ENCODE measurements at places on chromosomes 6 and 20.

DNA sequence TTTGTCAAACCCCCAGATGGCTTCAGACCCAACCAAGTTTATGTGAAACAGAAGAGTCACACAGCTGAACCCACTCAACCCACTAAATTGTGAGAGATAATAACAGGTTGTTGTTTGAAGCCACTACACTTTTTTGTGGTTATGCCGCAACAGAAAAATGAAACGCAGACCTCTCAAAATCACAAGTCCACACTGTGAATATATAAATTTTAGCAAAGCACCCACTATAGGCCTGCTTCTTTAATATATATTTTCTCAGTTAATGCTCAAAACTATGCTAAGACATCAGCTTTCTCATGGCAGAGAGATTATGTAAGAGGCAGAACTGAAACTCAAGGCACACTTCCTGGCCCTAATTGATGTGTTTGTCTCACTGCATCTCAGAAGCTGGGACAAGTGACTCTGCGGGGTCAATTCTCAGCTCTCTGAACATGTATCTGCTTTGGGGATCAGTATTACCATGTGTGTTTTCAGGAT is 27.7 kb downstream of the MAP3K5 start:
- DNase-seq, result no peak

DNA sequence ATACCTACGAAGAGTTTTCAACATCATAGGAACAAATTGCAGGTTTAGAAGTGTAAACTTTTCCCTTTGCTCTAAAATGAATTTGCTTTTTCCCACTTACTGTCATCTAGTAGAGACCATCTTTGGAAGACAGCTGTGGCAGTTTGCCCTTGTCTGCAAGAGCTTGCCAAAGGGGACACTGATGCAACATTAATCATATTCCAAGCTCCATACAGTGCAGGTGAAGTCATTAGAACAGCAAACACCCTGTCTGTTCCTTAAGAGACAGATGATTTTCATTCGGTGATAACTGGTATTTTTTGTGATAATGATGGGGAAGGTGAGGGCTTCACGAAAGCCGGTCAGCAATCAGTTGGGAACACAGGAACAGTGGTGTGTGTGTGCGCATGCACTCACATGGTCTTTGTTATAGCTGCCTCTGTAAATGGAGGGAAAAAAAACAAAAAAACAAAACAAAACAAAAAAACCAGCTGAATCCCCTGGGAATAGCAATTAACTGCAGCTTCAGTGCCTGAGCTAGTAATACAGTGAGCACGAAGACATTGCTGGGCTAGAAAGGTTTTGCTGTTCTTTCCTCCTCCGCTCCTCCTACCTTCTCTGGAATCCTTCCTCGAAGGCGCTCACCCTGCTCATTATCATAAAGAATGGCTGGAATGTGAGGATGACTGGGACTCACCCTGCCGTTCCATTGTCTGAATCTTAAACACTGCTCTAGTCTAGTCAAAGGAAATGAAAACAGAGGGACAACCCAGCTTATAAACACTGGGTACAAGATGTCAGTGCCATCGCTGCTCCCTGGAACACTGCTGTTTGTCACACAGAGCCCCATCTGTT is 35.2 kb upstream of the KIF13A start:
- no peak for DNase-seq

GRCh38 chr6:129009851-129010250 is 126.9 kb downstream of the LAMA2 start:
- DNase-seq, result no peak

DNA sequence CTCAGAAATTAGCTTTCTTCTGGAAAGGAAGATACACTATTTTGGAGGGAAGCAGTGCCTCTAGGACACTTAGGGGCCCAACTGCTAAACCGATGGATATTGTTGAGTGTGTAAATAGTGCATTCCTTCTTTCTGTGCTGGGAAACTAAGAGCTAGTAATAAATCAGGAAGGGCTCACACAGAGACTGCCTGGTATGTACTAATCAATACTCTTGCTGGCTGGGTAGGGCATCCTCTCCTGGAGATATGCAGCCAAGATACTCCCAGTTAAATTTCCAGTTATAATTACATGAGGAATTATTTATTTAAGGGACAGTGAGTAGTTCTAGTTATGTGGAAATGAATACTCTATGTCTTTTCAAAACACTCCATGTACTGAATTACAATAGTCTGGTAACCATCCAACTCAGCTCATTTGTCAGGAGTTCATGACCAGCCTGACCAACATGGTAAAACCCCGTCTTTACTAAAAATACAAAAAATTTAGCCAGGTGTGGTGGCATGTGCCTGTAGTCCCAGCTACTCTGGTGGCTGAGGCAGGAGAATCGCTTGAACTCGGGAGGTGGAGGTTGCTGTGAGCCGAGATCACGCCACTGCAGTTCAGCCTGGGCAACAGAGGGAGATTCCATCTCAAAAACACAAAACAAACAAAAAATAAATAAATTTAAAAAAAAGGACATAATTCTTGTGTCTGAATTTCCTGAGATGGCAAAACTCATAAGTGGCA is 100.0 kb downstream of the OR2B2 start:
- DNase-seq, result no peak

DNA sequence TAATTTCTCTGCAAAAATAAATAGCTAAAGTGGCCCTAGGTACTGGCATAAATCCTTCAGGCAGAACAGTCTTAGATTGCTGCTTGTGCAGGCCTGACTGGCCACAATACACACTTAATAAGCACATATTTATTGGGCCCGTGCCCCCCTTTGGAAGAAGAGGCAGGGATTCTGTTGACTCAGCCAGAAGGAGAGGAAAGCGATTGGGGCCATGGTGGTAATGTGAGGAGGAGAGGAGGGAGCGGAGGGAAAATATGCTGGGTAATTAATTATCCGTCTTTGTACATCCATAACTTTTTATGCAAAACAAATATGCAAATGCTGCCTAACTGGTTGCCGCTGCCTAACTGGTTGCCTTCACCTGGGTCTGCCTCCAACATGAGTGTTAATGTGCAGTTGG is 36.2 kb downstream of the CD40 start:
- no peak for DNase-seq

- no peak for DNase-seq
Observed at GRCh38 chr20:10922506-10922905, 248.7 kb upstream of the JAG1 start.

GRCh38 chr6:123089226-123089625 is 93.2 kb downstream of the CLVS2 start:
- no peak for DNase-seq

DNA sequence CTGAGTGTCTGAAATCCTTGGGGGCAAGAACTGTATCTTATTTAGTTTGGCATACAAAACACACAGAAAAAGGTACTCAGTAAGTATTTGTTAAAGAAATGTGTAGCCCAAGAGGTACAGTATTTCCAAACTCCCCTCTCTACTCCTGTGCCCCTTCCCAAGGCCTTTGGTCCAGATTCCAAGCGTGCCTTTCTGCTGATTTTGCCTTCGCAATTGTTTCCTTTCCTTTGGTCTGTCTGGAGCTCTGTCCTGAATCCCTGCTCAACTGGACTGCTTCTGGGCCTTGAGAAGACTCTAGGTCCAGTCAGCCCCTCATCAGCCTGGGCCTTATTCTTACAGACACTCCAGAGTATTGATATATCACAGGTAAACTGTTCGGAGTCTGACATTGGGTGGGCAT is 122.2 kb upstream of the SYNCRIP start:
- DNase-seq, result no peak

DNA sequence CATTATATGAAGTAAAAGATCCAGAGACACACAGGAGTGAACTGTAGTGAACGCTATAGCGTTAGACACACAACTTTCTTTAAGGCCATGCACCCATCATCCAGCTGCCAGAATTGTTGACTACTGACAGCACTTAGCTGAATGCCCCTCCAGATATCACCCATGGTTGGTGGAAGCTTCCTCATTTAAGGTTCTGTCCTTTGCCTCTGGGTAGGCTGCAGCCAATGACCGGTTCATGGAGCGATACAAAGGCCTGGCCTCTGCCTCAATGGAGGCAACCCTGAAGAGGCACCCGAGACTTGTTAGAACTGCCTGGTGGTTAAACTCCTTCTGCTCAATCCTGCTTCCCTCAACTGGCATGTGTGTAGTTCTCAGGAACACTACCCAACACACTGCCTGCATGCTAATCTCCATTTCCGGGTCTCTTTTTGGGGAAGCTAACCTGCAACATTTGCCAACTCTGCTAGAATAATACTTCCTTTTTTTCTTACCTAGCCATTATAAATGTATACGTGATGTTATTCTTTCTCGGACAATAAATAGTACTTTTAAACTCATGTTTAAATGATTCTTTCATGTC is 49.8 kb upstream of the THEMIS start:
- DNase-seq, result no peak

DNA sequence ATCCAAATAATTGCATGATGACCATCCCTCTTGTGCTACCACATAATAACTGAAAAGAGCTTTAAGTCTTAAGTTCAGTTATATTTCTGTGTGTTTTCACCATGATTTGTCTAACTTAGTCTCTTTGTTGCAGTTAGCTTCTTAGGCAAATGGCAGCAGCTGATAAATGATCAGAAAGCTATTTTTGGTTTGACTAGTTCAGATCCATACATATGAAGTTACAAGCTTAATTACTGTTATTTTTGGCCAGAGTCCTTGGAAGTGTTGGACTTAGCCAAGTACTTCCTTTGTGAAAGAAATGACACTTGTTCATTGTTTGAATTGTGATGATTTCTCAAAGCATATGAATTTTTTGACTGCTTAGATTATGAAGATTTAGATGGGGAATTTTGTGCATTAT is 54.2 kb downstream of the HIVEP1 start:
- no peak for DNase-seq

- DNase-seq, result no peak
Observed at GRCh38 chr20:25321262-25321831, 69.3 kb downstream of the ABHD12 start.

GRCh38 chr20:1827974-1828785 is 67.0 kb upstream of the SIRPA start:
- DNase-seq, result peak; percentile 82

GRCh38 chr6:145749632-145750031 is 14.3 kb upstream of the EPM2A start:
- no peak for DNase-seq

DNA sequence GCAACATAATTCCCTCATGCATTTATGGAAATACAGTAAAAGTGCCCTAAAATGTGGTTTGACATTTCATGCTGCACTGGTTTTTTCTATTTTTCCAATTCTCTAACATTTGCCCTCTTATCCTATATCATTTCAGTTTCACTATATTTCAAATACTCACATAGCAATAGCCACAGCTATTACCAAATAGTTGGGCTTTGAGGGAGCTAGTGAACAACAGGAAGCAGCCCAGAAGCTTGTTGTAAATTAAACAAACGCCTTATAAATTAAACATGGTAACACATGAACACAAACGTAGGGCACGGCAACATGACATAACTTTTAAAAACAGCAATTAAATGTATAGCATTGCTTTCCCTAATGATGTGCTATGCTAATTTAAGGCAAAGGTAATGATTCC is 469.0 kb downstream of the CDC5L start:
- DNase-seq, result no peak

- no peak for DNase-seq
Observed at GRCh38 chr6:34484899-34485298, 19.0 kb downstream of the PACSIN1 start.

DNA sequence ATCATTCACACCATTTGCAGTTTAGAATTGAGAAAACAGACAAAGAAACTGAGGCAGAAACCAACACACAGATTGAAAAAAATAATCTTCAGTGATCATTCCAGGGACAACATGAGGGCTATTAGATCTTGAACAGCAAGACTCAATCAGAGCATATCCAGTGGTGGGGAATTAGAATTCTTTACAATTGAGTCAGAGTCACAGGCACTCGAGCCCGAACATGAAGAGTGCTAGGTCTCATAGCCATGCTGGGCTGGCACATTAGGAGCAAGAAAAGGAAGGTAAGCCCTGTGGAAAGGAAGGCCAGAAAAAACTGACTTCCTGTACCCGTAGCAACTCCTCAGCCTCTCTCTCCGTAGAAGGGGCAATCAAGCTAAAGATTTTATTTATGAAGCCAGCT is 419.9 kb downstream of the HAO1 start:
- DNase-seq, result no peak

- no peak for DNase-seq
Observed at GRCh38 chr6:97123112-97123511, 159.9 kb downstream of the MMS22L start.

- no peak for DNase-seq
Observed at GRCh38 chr6:84517741-84518530, 246.5 kb downstream of the TBX18 start.

GRCh38 chr20:29741894-29742698 is 1515.4 kb upstream of the DEFB115 start:
- DNase-seq, result no peak

DNA sequence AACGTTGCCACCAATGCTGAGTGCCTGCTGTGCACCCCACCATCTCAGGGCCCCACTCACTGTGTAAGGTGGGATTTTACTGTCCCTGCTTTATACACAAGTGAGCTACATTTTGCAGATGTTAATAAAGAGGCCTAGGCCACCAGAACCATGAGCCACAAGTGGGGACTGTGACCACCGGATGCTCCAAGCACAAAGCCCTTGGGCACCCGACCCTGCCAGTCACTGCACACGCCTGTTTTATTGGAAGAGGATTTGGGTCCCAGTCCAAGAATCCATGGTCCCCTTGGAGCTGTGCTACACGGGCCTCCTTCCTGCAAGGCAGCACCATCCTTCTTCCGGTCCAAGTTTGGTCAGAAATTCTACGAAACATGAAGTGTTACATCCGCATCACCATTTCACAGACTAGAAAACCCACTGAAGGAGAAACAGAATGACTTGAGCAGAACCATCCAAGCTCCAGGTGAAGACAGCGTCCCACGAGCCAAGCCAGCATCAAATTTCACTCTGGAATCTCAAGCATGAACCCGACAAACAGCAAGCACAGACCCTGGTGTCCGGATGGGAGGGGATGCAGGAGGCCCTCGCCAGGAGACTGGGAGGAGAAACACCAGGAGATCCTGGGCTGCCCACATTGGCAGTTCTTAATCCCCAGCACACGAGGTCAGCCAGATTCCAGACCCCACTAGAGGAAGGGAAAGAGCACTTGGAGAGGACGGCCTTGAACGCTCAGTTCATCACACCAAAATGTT is 226.9 kb downstream of the DLL1 start:
- peak; percentile 49 for DNase-seq

- no peak for DNase-seq
Observed at GRCh38 chr20:48696671-48697070, 131.1 kb downstream of the PREX1 start.

DNA sequence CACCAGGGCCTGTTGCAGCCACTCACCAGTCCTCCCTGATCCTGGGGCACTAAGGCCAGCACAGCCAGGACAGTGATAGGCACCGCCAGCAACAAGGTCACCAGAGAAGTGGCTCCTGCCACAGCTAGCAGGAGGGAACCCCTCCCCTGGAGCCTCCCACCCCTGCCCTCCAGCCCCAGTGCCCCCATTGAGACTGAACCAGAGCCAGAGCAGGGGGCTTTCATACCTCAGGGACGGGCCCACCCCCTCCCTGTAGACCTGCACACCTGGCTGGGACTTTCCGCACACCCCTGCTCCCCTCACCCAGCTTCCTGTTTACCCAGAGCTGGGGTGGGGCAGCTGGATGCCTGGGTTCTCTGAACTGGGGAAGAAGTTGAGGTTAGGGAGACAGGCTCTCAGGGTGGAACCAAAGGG is at the start of gene LTB:
TSS of gene LTB (minus strand) at position 195 of the 414 bp plus-strand sequence. CDS start at position 188, 7 bp downstream.
- DNase-seq, result no peak

- DNase-seq, result no peak
Observed at GRCh38 chr6:36906539-36907325, 21.0 kb downstream of the C6orf89 start.

GRCh38 chr20:31671324-31671723 is 33.6 kb downstream of the COX4I2 start:
- no peak for DNase-seq

All from sciatic nerve (tissue), 2 donors.